ENCODE measurements at places on chromosomes 12 and 14.

GRCh38 chr12:30862486-30862885, 64.1 kb upstream of the TSPAN11 start:
- DNase-seq, result peak; percentile 50

- no peak for DNase-seq
Observed at GRCh38 chr14:21097636-21098075, 799 bp downstream of the ZNF219 start.

DNA sequence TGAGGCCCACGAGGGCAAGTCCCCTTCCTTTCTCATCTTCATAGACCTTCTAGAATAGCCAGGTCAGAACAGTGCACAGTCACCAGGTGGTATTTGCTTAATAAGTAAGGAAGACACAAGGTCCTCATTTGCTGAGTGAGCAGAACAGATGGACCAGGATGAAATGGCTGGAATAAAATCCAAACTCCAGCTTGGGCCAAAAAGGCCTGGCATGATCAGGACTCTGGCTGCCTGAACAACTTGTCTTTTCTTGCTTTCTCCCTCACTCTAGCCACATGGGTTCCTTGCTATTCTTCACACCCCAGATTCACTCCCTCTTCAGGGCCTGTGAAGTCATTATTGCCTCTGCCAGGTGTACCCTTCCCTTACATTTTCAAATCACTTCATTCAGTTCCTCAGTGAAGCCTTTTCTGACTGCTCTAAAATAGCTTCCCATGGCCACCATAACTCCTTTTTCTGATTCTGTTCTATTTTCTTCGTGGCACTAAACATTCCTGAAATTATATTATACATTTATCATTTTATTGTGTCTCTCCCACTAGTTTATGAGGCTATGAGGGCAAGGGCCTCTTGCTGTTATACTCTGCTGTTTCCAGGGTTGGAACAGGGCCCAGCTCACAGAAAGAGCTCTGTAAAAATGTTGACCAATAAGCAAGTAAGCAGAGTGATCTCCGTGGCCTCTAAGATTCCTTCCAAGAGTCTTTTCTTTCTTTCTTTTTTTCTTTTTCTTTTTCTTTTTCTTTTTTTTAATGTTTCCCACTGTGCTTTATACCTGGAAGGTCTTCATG, 150.8 kb downstream of the TTC8 start:
- no peak for DNase-seq

DNA sequence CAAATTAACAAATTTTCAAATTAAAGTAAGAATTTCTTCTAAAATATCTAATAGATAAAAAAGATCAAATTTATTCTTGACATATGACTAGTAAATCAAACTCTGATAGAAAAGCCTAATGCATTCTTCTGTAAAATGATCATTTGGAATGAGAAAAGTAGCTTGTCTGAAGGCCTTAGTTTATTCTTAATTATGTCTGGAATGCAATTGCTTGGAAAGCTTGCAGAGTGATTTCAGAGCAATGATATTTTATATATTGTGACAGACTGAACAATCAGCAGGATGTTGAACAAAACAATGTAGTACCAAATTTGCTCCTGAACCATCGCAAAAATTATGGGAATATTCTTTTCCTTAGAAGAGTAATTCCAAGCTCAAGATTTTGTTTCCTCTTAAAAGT, 789.6 kb upstream of the NOVA1 start:
- DNase-seq, result peak; percentile 21

- no peak for DNase-seq
Observed at GRCh38 chr12:56953314-56953713, 4.1 kb downstream of the RDH16 start.

DNA sequence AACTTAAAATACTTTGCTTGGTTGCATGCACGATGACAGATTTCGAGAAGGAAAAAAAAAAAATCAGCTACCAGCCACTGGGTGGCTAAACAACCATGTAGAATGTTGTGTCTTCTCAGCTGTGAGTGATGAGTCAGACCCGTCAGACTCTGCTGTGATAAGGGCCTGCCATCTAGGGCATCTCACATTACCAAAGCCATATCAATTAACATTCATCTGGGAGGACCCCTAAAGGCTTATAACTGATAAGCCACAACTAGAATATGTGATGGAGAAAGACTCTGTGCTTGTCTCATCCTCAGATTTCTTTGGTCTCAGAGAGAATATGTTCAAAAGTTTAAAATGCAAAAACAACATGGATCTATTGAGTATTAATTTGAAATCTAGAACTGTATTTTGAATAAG, 111.5 kb downstream of the PAX9 start:
- DNase-seq, result peak; percentile 66

GRCh38 chr14:68794130-68794850, 1.4 kb upstream of the ZFP36L1 start:
- peak; percentile 97 for DNase-seq

DNA sequence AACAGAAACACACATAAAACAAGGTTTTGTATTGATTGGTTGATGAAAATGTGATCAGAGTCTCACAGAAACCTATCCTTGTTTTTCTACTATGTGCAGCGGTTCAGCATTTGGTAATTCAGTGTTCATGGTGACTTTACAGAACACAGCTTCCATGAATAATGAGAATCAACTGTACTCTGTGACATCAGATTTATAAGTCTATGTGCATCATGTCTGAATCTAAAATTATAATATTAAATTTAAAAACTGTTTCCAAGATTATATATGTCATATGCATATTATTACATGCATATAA, 104.3 kb downstream of the SLC16A7 start:
- DNase-seq, result no peak

DNA sequence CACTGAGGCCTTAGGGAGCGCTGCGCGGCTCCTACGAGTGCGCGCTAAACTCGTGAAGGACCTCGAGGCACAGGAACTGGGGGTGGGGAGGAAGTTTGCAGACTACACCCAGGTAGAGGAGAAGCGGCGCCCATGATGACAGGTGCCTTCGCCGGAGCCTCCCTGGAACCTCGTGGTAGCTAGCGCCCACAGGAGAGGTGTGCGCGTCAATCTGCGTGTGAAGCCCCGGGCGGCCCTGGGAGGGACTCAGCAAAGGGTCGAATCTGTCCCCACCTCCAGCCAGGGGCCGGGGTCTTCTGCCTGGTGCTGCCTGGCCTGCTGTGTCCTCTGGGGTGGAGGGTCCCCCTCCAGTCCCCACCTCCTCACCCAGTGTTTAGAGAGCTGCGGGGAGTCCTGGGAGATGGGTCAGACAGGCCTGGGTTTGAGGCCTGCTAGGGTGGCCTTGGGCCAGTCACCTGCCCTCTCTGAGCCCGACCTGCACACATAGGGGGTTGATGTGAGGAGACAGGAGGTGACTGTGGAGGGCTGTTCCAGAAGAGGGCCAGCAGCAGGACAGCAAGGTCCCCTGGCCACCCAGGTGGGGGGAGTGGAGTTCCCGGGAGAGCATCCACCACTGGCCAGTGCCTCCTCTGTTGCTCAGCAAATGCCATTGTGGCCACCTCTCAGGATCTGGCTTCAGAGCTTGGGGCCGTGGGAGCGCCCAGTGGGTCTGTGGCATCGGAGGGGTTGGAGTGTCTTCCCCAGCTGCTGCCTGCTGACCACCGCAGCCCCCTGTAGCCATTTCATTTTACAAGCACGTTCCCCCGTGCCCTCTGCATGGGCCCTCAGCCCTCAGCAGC, 20.2 kb upstream of the KIF26A start:
- DNase-seq, result no peak

- no peak for DNase-seq
Observed at GRCh38 chr12:115403689-115404088, 719.7 kb upstream of the TBX3 start.

- DNase-seq, result no peak
Observed at GRCh38 chr14:65926935-65927700, 514.6 kb downstream of the FUT8 start.

GRCh38 chr12:92278378-92278828, 132.8 kb upstream of the BTG1 start:
- DNase-seq, result no peak

DNA sequence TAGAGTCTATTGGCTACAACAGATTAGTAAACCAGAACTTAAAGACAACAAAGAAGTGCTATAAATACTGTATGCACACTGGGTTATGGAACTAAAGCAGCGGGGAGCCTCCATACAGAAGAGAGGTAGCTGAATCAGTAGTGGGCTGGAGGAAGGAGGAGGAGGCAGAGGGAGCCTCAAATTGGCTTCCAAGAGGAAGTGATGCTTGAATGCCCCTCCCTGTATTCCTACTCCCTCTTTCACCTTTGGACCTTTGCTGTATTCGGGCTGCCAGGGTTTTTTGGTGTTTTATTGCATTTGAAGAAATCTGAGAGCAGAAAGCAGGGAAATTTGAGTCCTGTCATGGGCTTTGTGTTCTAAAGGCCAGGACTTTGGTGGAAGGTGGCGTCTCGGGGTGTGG, 104.0 kb upstream of the PTPRB start:
- no peak for DNase-seq

GRCh38 chr14:22502551-22502950, 86.5 kb downstream of the DAD1 start:
- no peak for DNase-seq

GRCh38 chr14:54689928-54690327, 123.0 kb downstream of the SAMD4A start:
- no peak for DNase-seq

DNA sequence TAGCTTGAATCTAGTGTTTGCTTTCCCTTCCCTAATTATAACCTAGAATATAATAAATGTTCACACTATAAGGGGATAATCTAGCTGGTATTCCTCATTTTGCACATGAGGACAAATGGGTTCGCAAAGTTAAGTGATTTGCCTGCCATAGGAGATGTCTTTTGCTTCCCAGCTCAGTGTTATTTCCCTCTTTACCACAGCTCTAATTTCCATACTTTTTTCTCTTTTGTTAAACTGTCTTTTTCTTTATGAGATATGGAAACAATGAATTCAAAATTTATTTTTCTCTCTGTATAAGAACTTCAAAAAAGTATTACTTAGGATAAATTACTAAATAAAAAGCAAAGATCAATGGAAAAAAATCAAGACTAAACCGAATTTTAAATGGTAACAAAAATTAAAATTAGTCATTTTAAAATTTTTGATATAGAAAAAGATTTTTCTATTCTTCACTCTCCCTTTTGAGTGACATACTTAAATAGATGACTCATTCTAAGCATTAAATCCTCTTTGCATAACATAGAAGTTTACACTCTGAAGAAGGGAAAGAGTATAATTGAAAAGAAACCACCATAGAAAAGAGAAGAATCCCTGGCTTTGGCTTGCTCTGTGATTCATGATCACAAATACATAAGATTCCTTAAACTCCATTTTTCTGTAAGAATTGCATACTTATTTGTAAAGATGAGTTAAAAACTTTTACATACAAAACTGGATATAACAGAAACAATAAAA, 97.3 kb downstream of the INSM2 start:
- peak; percentile 62 for DNase-seq

DNA sequence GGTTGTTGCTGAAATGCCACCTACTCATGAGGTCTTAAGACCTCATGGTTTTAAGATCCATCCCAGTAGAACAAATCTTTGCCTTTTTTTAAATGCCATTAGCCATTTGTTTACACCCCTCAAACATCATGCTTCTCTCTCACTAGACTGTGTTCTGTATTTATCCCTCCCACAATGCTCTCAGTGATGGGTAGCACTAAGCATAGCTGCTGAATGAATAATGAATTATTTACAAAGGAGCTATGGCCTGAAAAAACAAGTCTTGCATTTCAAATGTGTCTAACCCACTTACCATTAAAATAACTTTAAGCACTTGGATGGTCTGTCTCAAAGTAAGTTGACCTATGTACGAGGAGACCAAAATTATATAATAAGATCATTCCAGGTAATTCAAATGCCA, 334.5 kb downstream of the PAWR start:
- no peak for DNase-seq

DNA sequence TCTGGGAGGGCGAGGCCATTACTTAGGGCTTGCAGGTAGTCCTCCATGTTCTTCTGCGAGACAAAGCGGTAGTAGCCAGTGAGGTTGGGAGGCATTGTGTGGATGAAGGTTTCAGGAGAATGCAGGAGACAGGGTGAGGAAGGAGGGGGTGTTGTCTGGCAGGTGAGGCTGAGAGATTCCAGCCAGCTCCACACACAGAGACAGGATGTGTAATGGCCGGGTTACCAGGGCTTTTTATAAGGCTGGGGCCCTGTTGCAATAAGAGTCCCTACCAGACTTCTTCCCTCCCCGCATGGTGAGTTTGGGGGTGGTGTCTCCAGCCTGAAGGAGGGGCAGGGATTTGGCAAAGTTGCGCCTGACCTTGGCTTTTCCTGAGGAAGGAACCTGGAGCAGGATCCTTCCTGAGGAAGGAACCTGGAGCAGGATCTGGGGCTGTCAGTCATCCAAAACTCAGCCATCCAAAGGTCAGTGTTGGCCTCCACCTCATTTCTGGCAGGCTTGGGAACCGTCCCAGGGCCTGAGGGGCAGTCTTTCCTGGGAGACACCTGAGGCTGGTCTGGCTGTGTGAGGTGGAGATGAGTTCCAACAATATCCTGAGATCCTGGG, at the start of gene RBP5:
TSS of gene RBP5 (minus strand) at position 209 of the 606 bp plus-strand sequence. CDS start at position 95, 114 bp downstream.
- DNase-seq, result no peak

DNA sequence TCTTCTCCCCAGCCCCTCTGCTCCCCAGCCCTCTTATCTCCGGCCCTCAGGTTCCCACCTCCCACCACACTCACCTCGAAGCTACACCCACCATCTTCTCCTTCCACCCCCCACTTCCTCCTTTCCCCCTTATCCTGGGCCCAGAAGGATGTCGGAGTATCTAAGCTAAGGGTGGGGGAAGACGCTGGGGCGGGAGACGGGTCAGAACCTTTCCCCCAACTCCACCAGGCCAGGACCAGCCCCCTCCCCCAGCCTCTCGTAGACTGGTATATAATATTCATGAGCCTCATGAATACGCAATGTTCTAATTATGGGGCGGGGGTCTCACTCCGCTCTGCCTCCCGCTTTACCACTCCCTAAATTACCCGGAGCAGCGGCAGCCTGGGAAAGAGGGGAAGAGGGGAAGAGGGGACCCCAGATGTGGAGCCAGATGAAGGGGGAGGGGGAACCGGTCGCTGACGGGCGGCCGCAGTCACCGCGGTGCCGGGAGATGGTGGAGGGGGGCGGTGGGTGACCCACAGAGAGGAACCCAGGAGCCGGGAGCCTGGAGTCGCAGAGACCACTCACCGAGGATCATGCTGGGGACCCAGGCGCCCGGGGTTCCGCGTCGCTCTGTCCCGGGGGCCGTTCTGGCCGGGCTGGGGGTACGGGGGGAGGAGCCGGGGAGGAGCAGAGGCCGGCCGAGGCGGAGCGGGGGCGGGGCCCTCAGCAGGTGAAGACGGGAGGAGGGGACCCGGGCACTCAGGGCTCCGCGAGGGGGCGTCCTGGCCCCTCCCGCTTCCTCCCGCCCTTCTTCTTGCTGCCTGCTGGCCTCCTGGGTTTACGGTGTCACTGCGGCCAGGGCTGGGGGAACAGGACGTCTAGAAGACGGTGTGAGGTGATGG, 6.4 kb upstream of the ZNF385A start:
- no peak for DNase-seq

All from iris pigment epithelial cell (primary cell).